ENCODE measurements at places on chromosomes 3 and 15.

DNA sequence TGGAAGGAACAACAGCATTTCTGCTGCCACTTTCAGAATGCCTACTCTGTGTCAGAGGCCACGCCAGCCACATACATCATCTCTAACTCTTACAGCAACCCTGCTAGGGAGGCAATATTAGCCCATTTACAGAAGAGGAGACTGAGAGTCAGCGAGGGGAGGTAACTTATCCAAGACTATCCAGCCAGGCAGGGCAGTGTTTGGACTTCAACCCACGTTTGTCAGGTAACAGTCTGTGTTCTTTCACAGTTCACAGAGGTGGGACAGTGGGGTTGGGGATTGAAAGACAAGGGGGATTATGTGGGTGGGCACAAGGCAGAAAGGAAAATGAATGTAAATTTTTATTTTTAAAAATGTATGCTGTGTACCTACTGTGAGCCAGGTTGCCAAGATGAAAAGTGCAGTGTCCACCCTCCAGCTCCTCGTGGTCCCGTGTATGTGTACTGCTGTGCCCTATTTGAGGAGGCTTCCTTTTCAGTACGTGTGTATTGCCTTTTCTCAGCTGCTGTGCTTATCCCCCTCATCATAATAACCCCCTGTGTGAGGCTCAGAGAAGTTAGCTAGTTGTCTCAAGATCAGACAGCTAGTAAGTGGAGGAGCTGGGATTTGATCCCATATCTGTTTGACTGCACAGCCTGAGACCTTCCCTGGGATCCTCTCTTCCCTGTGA, 16.5 kb upstream of the ATP2B2 start:
- no peak for DNase-seq

DNA sequence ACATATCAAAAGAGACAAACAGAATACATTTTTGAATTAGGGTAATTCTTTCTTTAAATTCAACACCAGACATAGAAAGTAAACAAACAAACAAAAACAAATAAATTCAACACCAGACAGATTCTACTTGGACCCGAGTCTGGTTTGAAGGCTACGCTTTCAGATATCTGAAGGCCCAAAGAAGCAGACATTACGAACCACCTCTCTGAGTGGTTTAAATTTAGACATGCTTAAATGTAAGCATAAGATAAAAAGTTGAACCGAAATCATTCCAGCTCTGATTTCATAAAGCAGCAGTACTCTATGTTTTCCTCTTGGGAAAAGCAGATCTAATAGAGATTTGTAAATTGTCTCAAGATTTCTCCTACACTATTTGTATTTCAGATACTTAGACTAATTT, 29.9 kb downstream of the UBA5 start:
- DNase-seq, result no peak

GRCh38 chr3:66971245-66971644, 26.9 kb upstream of the KBTBD8 start:
- DNase-seq, result no peak

DNA sequence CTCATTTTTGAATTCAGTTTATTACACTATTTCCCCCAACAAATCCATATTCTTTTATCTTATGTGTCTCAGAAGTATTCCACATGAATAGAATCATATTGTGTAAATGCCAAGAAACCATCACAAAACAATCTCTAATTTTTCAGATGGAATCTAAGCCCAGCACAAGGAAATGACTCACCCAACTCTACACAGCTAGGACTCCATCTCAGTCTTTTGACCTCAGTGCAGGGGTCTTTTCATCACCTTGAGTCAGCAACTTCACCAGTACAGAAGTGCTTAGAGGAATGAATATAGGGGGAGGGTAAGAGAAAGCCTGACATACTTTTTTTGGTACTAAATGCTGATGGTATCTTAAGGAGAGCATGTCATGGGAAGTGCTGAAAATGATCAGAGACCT, 169.3 kb upstream of the LRRN1 start:
- no peak for DNase-seq

DNA sequence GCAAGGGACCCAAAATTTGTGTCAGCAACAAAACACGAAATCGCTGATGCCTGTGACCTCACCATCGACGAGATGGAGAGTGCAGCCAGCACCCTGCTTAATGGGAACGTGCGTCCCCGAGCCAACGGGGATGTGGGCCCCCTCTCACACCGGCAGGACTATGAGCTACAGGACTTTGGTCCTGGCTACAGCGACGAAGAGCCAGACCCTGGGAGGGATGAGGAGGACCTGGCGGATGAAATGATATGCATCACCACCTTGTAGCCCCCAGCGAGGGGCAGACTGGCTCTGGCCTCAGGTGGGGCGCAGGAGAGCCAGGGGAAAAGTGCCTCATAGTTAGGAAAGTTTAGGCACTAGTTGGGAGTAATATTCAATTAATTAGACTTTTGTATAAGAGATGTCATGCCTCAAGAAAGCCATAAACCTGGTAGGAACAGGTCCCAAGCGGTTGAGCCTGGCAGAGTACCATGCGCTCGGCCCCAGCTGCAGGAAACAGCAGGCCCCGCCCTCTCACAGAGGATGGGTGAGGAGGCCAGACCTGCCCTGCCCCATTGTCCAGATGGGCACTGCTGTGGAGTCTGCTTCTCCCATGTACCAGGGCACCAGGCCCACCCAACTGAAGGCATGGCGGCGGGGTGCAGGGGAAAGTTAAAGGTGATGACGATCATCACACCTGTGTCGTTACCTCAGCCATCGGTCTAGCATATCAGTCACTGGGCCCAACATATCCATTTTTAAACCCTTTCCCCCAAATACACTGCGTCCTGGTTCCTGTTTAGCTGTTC, 34.9 kb downstream of the CHDH start:
- no peak for DNase-seq

GRCh38 chr3:135452881-135453280, 512.6 kb upstream of the PPP2R3A start:
- DNase-seq, result no peak

GRCh38 chr15:29115093-29115991, 154.3 kb downstream of the NSMCE3 start:
- peak; percentile 68 for DNase-seq

GRCh38 chr3:17972476-17972875, 230.0 kb upstream of the TBC1D5 start:
- no peak for DNase-seq

GRCh38 chr3:48222616-48223513, at the start of gene CAMP:
Gene CAMP (plus strand): TSS chr3:48223495. CDS start chr3:48223512, 17 bp downstream.
- no peak for DNase-seq

- DNase-seq, result no peak
These were observed 68.8 kb upstream of the ALDH1A3 start for GRCh38 chr15:100810831-100811230.

GRCh38 chr3:112345681-112346080, 12.7 kb downstream of the CD200 start:
- no peak for DNase-seq

DNA sequence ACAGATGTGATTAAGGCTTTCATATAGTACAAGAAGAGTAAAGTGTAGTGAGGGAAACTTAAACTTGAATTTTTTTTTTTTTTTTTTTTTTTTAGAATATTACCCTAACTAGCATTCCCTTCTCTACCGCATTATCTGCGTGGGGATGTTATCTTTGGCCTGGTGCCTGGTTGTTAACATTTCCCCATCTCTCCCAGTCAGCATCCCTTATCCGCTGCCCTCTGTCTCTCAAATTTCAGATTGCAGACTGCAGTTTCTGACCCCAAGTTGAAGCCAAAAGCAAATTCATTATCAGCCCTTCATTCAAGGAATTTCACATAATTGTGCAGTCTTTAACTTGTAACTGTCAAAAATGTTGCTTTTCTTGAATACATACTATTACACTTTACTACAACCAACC, 353.0 kb downstream of the PLOD2 start:
- DNase-seq, result no peak

- no peak for DNase-seq
These were observed 300.7 kb downstream of the WDR72 start for GRCh38 chr15:53458736-53459135.

DNA sequence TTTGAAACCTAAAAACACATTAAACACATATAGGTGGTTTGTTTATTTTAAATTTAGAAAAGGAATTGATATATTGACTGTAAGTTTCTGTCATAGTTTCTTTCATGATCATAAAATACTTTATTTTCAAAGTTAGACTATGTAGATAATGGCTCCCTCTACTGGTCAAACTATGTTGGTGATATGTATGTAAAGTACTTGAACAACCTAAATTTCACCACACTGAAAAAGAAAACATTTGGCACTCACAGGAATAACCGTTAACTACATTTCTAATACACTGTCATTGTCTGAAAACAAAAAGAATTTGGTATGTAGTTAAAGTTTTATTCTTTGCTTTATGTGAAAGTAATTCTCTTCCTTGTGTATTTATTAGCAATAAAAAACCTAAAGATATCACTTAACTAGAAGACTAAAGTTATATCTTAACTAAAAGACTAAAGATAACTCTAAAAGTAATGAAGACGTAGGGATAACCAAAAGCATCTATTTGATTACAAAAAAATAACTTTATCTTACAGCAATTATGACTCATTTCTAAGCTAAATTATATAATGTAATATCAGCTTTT, 427.5 kb downstream of the VGLL3 start:
- DNase-seq, result no peak

DNA sequence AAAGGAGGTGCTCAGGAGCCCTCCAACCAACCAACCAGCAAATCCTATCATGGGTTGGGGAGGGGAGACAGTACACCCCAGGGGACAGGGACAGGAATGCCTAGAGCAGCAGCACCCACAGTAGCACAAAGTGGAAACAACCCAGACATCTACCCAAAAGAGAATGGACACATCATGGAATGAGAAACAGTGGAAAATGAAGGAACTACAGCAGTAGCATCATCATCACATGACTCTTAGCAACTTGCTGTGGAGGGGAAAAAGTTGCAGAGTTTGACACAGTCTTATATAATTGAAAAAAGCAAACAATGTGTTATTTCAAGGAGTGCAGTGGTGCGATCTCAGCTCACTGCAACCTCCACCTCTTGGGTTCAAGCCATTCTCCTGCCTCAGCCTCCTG, 11.0 kb downstream of the C3orf22 start:
- no peak for DNase-seq

DNA sequence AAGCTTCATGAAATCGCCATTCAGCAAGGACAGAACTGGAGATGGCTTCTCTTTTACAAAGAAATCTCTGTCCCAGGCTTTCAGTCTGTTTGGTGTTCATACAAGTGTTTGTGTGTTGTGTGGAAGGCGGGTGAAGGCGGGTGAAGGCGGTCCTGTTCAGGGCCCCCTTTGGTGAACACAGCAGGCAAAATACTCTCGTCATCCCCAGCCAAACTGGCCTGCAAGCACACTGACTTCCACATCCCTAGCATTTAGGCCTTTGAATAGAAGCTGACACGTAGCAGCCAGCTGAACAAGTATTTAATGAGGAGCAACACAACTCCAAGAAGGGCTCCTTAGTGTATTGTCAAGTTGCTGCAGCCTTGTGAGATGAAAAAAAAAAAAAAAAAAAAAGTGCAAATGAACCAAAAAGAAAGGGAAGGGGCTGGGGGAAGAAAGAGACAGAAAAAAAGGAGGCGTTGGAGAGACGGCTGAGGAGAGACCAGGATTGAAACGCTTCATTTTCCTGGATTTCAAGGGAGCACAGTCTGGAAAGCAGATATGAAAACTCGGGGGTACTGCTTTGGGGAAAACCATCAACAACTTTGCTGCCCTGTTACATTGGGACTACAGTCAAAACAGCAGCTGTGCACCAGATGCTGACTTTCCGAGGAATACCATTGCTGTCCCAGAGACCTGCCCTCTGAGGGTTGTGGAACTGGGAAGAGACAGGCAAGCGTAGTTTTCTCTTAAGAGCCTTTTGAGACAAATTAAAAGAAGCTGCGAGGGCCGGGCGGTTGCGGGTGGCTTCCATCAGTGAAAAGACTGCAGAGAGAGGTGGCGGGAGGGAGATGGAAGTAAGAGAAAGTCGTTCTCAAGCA, 74.6 kb downstream of the TGFBR2 start:
- no peak for DNase-seq

DNA sequence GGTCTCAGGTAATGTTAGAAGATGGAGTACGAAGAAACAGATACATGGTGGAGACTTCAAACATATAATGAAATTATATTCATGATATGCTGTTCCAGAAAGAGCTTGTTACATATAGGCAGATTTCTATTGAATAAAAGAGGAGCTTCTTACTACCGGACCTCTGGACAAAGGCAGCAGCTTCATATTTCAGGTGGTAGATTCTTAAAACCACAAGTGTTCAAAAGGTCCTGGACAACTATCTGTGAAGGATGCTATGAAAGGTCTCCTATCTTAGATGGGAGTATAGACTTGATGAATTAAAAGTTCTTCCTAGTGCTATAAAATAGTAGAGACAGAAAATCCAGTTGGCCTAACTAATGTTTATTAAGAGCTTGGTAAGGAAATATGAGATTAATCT, 43.2 kb downstream of the MYLK start:
- no peak for DNase-seq

DNA sequence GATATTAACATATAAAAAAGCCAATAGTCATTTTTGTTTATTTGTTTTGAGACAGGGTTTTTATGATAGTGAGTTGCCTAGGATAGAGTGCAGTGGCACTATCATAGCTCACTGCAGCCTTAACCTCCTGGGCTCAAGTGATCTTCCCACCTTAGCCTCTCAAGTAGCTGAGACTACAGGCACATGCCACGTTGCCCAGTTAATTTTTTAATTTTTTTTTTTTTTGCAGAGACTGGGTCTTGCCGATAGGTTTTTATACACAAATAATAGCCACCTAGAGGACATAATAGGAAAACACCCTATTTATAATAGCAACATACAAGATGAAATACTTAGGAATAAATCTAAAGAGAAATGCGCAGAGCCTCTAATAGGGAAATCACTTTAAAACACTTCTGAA, 13.3 kb downstream of the EIF3J start:
- DNase-seq, result no peak

- DNase-seq, result no peak
These were observed 43.3 kb downstream of the CYFIP1 start for GRCh38 chr15:22936577-22937472.

DNA sequence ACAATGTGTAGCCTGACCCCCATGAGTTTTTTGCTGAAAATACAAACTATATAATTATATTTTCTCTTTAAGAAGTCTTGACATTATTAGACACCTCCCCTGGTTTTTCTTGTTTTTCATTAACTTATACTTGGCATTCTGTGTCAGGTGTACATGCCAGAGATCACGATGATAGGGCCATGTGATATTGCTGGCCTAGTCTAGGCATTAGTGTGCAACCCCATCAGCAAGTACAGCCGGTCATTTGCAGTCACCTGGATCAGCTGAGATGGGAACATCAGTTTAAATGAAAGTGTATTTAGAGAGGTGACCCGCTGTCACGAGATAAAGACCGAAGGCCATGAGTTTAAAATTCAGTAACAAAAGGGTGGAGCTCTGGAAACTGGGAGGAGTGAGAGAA, 12.6 kb upstream of the SPPL2A start:
- DNase-seq, result no peak

GRCh38 chr15:86125775-86126174, 46.1 kb downstream of the AGBL1 start:
- DNase-seq, result no peak
